Kidney tubule cell (primary cell): ENCODE measurements at places on chromosomes 5 and 9.

DNA sequence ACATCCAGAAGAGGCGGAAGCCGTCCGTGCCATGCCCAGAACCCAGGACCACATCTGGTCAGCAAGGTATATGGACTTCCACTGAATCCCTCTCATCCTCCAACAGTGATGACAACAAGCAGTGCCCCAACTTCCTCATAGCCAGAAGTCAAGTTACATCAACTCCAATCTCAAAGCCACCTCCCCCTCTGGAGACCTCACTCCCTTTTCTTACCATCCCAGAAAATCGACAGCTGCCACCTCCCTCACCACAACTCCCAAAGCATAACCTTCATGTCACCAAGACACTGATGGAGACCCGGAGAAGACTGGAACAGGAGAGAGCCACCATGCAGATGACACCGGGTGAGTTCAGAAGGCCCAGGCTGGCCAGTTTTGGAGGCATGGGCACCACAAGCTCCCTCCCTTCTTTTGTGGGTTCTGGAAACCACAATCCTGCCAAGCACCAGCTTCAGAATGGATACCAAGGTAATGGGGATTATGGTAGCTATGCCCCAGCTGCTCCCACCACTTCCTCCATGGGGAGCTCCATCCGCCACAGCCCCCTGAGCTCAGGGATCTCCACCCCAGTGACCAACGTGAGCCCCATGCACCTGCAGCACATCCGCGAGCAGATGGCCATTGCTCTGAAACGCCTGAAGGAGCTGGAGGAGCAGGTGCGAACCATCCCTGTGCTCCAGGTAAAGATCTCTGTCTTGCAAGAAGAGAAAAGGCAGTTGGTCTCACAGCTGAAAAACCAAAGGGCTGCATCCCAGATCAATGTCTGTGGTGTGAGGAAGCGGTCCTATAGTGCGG, 130.3 kb upstream of the DMRT1 start:
- no peak for DNase-seq

DNA sequence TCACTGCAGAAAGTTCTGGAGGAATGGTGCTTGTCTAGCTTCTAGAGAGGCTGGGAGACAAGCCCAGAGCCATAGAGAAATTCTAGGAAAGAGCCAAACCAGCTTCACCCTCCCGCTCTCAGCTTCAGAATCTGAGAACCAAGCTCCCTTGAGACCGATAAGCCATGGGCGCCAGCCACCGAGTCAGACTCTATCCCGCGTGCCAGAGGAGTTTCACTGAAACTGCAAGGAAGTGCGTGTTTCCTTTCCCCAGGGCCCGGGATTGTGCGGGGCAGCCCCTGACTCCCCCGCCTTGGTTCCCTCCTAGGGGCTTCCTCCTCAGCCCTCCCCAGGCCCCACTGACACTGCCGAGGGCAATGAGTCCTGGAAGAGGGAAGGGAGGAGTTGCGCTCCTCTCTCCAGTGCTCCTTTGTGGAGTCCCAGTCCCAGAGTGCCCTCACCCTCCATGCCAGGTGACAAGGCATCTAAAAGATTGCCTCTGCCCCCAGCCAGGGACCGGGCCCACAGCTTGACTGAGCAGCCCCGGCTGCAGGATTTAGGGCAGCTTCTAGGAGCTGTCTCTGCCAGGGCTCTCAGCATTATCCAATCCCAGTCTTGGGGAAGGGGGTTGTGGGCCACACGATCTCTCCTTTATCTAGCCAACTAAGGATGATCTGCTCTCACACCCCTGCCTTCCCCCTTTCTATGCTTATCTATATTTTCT, 18.4 kb upstream of the TCF7 start:
- DNase-seq = no peak

DNA sequence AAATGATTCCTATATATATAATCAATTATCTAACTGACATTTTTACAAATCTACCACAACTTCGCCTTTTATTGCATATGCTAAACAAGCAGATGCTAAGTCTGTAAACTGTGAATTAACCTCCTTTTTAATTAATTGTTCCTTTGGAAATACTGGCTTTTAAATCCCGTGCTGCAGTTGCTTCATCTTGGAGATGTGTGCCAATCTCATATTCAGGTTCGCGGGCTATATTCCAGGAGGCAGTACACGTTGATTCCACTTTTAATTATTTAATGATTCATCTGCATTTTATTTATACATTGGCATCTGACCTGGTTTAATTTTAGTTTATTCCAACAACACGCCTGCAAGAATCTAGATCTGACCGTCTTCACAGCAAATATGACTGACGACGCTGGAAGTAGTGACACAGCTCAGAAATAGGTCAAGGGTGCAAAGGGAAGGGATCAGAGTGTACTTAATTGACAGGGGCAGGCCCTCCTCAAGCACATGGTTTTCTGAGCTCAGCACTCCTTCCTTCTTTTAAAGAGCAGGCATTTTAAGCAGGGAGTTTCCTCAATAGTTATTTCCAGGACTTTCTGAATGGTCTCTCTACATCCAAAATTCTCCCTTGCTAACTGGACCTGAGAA, 125.2 kb downstream of the GLIS3 start:
- peak; percentile 36 for DNase-seq

DNA sequence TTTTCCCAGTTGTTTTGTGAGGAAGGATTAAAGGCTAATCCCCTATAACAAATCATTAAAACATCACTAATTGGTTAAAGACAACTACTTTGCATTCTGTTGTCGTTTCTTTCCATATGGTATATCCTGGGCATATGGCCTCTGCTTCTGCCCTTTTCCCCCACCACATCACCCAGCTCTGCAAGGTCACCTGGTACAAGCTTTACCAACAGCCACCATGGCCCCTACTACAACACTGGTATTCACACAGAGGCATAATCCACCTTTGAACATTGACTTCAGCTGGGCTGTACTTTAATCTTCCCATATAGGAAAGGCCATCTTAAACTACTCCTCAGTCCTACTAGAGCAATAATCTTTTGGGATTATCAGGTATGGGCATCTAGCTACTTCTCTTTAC, 866.1 kb downstream of the TLE4 start:
- DNase-seq = no peak

- no peak for DNase-seq
These were observed 9.3 kb upstream of the FGD3 start for GRCh38 chr9:92938025-92938424.

DNA sequence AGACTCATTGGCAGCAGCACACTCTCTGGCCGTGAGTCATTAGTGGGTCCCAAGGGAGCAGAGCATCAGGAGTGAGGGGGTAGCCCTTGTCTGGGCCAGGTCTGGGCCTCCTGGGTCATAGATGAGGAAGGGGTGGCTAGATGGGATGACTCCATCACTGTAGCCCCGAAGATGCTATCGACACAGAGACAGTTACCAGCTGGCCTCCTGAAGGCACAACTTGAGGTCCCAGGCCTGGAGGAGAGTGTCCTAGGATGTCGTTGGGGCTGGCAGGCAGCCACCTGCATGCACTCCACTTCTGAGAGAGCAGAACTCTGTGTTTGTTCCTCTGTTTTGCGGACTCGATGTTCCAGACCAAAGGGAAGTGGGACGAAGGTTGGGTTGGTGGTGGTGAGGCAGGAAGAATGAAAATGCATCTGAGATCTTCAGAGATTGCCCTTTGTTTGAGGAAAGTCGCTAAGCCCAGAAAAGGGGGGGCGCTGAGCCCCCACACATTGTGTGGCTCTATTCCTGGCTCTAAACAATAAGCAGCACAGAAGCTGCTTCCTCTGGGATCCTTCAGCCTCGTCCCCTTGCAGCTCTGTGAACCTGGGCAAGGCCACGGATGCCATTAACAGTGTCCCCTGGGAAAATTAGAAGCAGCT, 4.7 kb downstream of the BTNL9 start:
- no peak for DNase-seq

DNA sequence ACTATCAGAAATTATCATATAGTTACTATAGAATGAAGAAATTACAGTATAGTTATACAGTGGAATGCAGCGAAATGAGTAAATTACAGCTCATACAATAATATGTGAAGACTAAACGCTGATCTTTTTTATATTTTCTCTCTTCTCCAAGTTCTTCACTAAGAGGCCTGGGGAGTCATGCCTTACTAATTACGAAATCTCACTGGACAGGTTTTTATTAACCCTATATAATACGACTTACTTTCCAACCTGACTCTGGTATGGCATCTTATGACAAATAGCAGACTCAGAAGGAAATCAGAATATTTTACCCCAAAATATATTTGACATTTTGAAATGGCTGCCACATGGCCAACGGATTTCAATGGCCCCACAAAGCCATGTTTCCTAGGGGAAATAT, 9.1 kb downstream of the CARNMT1 start:
- DNase-seq = no peak

- peak; percentile 6 for DNase-seq
These were observed 84.9 kb downstream of the ISL1 start for GRCh38 chr5:51468196-51468595.

DNA sequence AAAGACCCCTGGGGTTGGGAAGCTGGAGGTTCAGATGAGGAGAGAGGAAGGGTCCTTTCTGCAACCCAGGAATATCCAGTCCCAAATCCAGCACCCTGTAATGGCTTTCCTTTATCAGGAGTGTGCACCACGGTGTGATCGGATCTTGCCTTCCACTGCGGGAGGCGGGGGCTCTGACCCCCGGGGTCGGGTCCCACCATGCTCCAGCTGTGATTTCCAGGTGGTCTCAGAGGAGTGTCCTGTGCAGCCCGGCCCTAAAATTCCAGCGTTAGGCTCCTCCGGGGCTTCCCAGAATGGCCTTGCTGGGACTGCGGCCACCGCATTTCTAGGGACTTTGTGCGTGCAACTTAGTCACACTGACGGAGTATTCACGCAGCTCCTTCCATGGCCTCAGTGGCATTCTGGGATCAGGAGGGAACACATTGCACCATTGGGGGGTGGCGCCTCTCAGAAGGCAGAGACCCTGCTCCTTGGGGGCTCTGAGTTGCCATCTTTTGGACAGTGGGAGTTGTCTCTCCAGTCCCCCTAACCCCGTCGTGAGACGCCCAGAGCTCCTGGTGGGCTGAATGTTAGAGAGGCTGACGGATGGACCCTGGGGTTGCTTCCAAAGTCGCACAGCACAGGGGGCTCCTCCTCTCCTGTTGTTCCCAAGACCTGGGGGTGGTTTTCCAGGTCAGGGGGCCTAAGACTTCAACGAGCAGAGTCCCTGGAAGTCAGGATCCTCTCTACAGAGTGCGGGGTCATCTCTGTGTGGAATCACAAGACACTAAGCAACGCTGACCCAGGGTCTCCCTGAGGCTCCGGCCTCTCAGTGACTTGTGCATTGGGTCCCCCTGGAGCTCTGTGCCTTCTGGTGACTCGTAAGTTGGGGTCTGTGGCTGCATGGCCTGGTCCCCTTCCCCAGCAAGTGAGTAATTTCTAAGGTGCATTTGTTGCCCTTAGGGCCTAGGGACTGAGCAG, 42.7 kb upstream of the IRX4 start:
- no peak for DNase-seq

DNA sequence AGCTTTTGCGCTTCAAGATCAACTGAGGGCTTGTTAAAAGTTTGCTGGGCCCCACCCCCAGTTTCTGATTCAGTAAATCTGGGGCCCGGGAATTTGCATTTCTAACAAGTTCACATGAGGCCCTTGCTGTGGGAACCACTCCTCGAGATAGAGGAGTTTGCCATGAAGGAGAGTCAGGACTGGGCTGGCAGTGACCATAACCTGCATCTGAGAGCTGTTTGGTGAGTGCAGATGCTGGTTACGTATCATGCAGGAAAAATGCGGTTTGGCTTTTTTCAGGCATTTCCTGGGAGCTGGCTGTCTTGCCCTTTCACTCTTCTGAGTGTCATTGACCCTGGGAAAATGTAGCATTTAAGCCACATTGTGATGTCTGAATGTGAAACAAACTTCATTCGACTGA, 9.4 kb upstream of the ANGPTL2 start:
- DNase-seq = peak; percentile 76

GRCh38 chr5:159286420-159287035, 23.4 kb downstream of the UBLCP1 start:
- DNase-seq = peak; percentile 27

- DNase-seq = peak; percentile 52
These were observed at the start of gene CDH18 for GRCh38 chr5:19987612-19988361. CDH18 (minus strand) TSS chr5:19988200; CDS start chr5:19838986, 149,214 bp downstream.

- DNase-seq = no peak
These were observed 10.4 kb downstream of the ENHO start for GRCh38 chr9:34512131-34513078.

DNA sequence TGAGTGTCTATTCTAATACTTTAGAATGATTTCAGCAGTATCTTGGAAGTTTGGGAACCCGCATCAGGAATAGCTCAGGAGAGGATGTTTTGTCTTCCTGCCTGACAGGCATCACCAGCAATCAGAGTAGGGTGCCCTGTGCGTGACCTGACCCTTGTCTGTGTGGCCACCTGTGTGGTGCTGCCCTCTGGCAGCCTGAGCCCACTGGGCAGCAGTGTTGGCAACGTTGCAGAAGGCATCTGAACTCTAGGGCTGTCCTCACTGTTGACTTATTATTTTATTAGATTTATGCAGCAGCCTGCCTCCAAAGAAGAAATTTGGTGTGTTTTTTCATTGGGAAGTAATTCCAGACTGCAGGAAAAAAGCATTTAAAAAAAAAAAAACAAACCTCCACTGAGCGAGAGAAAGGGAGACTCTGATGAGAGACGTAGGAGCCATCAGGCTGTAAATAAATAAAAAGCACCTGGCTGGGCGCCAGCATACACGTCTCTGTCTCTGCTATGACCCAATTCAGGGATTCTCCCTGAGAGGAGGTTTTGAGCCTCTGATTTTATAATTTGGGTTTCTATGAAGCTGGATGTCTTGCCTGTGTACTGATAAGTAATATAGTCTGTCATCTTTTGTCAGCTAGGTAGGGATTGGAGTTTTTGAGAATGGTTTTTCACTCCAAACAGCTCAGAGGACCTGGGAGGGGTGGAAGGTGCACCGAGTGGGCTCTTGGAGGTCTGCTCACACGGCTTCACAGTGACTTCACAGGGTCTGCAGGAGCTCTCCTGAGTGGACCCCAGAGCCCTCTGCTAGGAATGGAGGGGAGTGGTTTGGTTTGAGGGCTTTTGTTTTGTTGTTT, 49.0 kb downstream of the FAM78A start:
- no peak for DNase-seq

DNA sequence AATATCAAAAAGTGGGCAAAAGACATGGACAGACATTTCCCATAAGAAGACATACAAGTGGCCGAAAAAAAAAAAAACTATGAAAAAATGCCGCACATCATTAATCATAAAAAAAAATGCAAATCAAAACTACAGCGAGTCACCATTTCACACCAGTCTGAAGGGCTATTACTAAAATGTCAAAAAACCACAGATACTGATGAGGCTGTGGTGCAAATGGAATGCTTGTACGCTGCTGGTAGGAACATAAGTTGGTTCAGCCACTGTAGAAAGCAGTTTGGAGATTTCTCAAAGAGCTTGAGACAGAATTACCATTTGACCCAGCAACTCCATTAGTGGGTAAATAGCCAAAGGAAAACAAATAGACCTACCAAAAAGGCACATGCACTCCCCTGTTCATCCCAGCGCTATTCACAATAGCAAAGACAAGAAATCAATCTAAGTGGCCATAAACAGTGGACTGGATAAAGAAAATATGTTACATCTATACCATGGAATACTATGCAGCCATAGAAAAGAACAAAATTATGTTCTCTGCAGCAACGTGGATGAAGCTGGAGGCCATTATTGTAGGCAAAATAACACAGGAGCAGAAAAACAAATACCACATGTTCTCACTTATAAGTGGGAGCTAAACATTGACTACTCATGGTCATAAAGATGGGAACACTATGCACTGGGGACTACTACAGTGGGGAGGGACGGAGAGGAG, 110.6 kb upstream of the BOD1 start:
- DNase-seq = peak; percentile 23
